ENCODE measurements at places on chromosomes 12 and 14.

DNA sequence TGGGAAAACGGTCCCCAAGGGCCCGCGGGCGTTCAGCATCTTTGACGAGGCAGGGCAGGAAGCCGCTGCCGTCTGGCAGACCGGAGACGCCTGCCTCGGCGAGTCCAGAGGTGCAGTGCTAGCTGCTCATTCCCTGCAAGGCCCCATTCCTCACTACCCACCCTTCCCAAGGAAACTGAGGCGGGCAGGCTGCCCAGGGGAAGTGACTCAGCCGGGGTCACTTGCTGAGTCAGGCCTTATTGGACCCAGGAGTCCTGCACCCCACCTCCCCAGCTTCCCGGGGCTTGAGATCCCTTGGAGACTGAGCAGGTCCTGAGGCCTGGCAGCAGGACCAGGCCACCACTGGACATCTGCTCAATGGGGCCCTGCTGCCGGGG is 3.7 kb downstream of the SH2B3 start:
- DNase-seq: no peak
- H3K27me3 ChIP-seq: peaks cover 4% of the 10 kb centered on the region
- peaks cover 6% of the 10 kb centered on the region for H3K36me3 ChIP-seq
- no peak overlapping the region for H3K27ac ChIP-seq
- H3K4me1 ChIP-seq: peaks cover 73% of the 10 kb centered on the region

GRCh38 chr12:106901276-106901675 is 54.4 kb upstream of the TMEM263 start:
- no peak overlapping the region for H3K4me3 ChIP-seq
- H3K4me1 ChIP-seq: peaks cover 13% of the 10 kb centered on the region
- peaks cover 26% of the 10 kb centered on the region for H3K27me3 ChIP-seq
- H3K27ac ChIP-seq: no peak overlapping the region
- no peaks in the 10 kb centered on the region for H3K36me3 ChIP-seq

DNA sequence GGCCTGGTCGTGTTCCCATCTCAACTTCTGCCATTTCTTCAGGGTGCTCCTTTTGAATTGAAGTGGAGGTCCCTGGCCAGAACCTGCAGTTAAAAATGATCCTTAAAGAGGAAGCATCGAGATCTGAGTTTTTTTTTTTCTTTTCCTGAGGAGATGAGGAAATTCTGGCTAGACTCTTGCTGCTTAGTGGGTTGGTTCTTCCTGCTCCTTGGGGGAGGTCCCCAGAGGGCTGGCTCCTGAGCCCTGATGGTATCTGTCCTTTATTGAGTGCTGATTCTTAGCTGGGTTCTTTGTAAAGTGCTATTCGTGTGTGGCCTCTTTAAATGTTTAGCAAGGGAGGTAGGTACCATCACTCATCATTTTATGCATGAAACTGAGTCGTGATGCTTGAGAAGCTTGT is 11.7 kb downstream of the PELI2 start:
- no peaks in the 10 kb centered on the region for H3K36me3 ChIP-seq
- peaks cover under 1% of the 10 kb centered on the region for H3K27me3 ChIP-seq
- peaks cover 15% of the 10 kb centered on the region for H3K4me1 ChIP-seq
- no peak for DNase-seq
- no peak overlapping the region for H3K4me3 ChIP-seq

- H3K36me3 ChIP-seq: no peaks in the 10 kb centered on the region
- no peak overlapping the region for H3K4me3 ChIP-seq
- peaks cover 8% of the 10 kb centered on the region for H3K27me3 ChIP-seq
- peaks cover 20% of the 10 kb centered on the region for H3K4me1 ChIP-seq
- no peak overlapping the region for H3K27ac ChIP-seq
Observed at GRCh38 chr12:102475355-102475754, 5.0 kb downstream of the IGF1 start.

GRCh38 chr12:71134405-71134804 is 23.4 kb downstream of the TSPAN8 start:
- no peak for DNase-seq
- H3K27me3 ChIP-seq: no peaks in the 10 kb centered on the region
- no peak overlapping the region for H3K4me3 ChIP-seq
- H3K4me1 ChIP-seq: no peaks in the 10 kb centered on the region

DNA sequence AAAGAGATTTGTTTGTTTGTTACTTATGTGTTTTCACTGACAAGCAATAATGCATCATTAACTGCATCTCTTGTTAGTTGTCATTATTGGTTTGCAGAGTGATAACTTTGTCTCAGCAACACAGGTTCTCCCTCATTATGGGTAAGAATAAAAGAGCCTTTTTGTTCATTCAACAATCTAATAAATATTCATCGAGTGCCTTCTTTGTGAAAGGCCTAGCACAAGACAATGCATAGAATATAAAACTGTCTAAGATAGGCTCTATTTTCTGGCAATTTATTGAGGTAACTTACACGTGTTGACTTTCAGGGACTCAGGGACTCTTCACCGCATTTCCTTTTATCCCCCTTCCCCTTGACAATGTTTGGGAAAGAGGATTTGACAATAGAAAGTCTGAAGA is 95.5 kb upstream of the KRR1 start:
- H3K27ac ChIP-seq: no peak overlapping the region
- H3K4me3 ChIP-seq: no peak overlapping the region
- peaks cover 5% of the 10 kb centered on the region for H3K27me3 ChIP-seq
- no peak for DNase-seq
- H3K36me3 ChIP-seq: no peaks in the 10 kb centered on the region

- H3K27ac ChIP-seq: no peak overlapping the region
- H3K27me3 ChIP-seq: no peaks in the 10 kb centered on the region
- no peaks in the 10 kb centered on the region for H3K4me1 ChIP-seq
- H3K4me3 ChIP-seq: no peak overlapping the region
- no peak for DNase-seq
Observed at GRCh38 chr12:131390412-131391334, 320.2 kb upstream of the SFSWAP start.

GRCh38 chr12:89732522-89732921 is 23.9 kb upstream of the ATP2B1 start:
- peaks cover 21% of the 10 kb centered on the region for H3K36me3 ChIP-seq
- peaks cover 9% of the 10 kb centered on the region for H3K4me1 ChIP-seq
- H3K4me3 ChIP-seq: no peak overlapping the region
- H3K27ac ChIP-seq: no peak overlapping the region

GRCh38 chr12:22164139-22164538 is 118.1 kb downstream of the CMAS start:
- H3K4me3 ChIP-seq: no peak overlapping the region
- no peaks in the 10 kb centered on the region for H3K27me3 ChIP-seq
- H3K4me1 ChIP-seq: peaks cover 27% of the 10 kb centered on the region
- peak overlapping the region; percentile 27 for H3K27ac ChIP-seq
- H3K36me3 ChIP-seq: peaks cover 3% of the 10 kb centered on the region

GRCh38 chr12:67453191-67453590 is 184.0 kb downstream of the CAND1 start:
- H3K27me3 ChIP-seq: peaks cover 11% of the 10 kb centered on the region
- peaks cover 8% of the 10 kb centered on the region for H3K36me3 ChIP-seq
- H3K4me3 ChIP-seq: no peak overlapping the region

DNA sequence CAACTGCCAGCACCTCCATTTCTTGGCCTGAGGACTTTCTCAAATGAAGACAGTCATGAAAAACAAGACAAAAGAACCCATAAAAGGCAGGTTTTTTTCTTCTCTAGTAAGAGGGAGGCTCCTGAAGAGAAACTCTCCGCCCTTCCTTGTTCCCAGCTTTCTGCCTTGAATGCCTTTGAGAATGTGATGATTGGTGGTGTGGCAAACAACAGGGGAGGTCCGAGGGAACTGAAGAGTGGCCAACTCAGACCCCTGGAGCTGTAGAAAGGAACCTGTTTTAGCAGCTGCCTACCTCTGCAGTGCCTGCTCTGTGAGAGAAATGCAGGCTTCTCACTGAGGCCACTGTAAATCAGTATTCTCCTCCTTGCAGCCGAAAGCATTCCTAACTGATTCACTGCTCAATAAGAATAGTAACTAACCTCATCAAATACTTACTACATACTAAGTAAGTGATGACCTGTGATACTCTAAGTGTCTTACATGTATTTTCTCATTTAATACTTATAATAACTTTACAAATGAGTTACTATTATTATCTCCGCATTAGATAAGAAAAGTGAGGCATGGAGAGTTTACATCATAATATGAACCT is 16.7 kb upstream of the ERC1 start:
- H3K27ac ChIP-seq: no peak overlapping the region
- H3K27me3 ChIP-seq: no peaks in the 10 kb centered on the region
- no peak for DNase-seq
- H3K4me1 ChIP-seq: no peaks in the 10 kb centered on the region

- H3K27ac ChIP-seq: no peak overlapping the region
- peak; percentile 16 for DNase-seq
- peaks cover 9% of the 10 kb centered on the region for H3K36me3 ChIP-seq
- H3K4me3 ChIP-seq: no peak overlapping the region
Observed at GRCh38 chr12:53174881-53175491, 5.5 kb upstream of the ZNF740 start.

DNA sequence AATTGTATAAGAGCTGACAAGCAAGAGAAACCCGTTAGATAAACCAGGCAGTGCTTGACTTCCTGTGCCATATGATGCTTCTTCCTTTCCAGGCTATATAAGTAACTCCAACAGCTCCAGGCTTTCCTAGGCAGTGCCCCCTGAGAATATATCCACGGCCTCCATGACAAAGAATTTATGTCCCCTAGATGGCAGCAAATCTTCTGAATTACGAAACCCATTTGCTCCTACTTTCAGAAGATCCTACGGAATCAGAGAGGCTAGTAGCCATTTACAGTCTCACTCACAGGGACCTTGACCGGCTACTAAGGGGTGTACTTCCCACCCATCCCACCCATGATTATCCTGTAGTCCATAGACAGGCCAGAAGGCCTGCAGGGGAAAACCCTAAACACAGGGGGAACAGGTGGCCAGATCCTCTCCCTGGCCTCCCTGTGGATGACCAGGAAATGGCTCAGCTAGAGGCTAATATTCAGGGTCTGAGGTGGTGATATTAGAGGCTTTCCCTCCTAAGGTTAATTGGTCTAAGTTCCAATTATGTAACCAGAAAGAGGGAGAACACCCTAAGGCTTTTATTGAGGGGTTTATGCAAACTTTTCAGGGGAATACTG is 77.2 kb upstream of the DCD start:
- no peak overlapping the region for H3K4me3 ChIP-seq
- no peak for DNase-seq
- no peak overlapping the region for H3K27ac ChIP-seq
- H3K27me3 ChIP-seq: peaks cover 15% of the 10 kb centered on the region
- H3K36me3 ChIP-seq: no peaks in the 10 kb centered on the region
- peaks cover 9% of the 10 kb centered on the region for H3K4me1 ChIP-seq

GRCh38 chr14:68969278-68970033 is 9.6 kb downstream of the ACTN1 start:
- peak overlapping the region; percentile 62 for H3K27ac ChIP-seq
- no peak for DNase-seq
- H3K4me1 ChIP-seq: peaks cover 37% of the 10 kb centered on the region
- H3K4me3 ChIP-seq: no peak overlapping the region
- no peaks in the 10 kb centered on the region for H3K27me3 ChIP-seq

- H3K4me3 ChIP-seq: no peak overlapping the region
- H3K27me3 ChIP-seq: peaks cover 3% of the 10 kb centered on the region
- H3K36me3 ChIP-seq: no peaks in the 10 kb centered on the region
- no peak for DNase-seq
- H3K27ac ChIP-seq: no peak overlapping the region
- H3K4me1 ChIP-seq: peaks cover 12% of the 10 kb centered on the region
Observed at GRCh38 chr14:68856572-68856971, 63.7 kb upstream of the ZFP36L1 start.

- H3K36me3 ChIP-seq: no peaks in the 10 kb centered on the region
- DNase-seq: no peak
- H3K27me3 ChIP-seq: no peaks in the 10 kb centered on the region
- peaks cover 2% of the 10 kb centered on the region for H3K4me1 ChIP-seq
- H3K27ac ChIP-seq: no peak overlapping the region
Observed at GRCh38 chr12:77549383-77550128, 281.1 kb upstream of the NAV3 start.

GRCh38 chr12:4275016-4275869 is 1.7 kb downstream of the CCND2 start:
- H3K4me3 ChIP-seq: peak overlapping the region; percentile 97
- H3K4me1 ChIP-seq: peaks cover 53% of the 10 kb centered on the region
- peaks cover 67% of the 10 kb centered on the region for H3K36me3 ChIP-seq
- no peak for DNase-seq
- H3K27me3 ChIP-seq: no peaks in the 10 kb centered on the region
- peak overlapping the region; percentile 100 for H3K27ac ChIP-seq

- H3K4me3 ChIP-seq: no peak overlapping the region
- DNase-seq: peak; percentile 12
- H3K27ac ChIP-seq: no peak overlapping the region
- no peaks in the 10 kb centered on the region for H3K4me1 ChIP-seq
Observed at GRCh38 chr14:101476916-101477553, 84.3 kb upstream of the DIO3 start.

- peaks cover 58% of the 10 kb centered on the region for H3K36me3 ChIP-seq
- DNase-seq: no peak
- H3K27me3 ChIP-seq: no peaks in the 10 kb centered on the region
Observed at GRCh38 chr14:39417014-39417413, 15.2 kb downstream of the FBXO33 start.

DNA sequence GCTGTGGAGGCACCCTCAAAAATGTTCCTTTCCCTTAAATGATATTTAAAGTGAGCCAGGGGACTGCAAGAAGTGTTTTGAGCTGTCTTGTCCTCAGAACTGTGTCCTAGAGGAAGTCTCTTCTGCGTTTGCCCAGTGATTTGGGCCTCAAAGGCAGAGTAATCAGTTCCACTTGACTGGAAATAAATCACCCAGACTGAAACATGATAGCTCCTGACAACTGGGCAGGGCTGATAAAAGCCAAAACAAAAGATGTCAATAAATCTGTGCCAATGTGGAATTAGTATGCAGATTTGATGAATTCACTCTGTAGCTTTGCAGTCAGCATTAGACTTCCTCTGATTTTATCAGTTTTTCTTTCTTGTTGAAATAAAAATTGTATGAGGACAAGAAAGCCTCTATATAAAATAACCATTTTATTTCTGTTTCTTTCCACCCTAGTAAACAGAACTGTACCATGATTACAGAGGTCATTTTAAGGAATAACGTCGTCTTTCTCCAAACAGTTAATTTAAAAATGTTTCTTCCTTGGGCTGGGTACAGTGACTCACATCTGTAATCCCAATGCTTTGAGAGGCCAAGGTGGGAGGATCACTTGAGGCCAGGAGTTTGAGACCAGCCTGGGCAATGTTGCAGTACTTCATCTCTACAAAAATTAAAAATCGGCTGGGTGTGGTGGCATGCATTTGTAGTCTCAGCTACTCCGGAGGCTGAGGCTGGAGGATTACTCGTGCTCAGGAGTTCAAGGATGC is 180.8 kb downstream of the ERC1 start:
- no peak overlapping the region for H3K27ac ChIP-seq
- peaks cover 5% of the 10 kb centered on the region for H3K4me1 ChIP-seq
- H3K27me3 ChIP-seq: no peaks in the 10 kb centered on the region
- H3K4me3 ChIP-seq: no peak overlapping the region
- DNase-seq: no peak

DNA sequence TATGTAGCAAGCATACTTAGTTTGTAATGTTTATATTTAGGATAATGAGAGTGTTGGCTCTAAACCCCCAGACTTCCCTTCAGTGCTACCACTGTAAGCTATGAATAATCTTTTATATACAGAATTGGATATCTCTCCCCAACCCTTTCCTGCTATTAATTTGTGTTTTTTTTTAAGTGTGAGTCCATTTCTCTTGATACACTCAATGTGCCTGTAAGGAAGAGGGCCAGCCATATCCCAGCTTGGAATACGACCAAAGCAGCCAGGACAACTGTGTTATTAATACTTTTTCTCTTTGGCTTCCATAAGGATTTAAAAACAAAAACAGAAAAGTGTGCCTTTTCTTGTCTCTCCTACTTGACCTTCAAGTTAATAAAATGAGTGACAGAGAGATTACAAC is 116.7 kb downstream of the SNAPC1 start:
- H3K27me3 ChIP-seq: peaks cover 67% of the 10 kb centered on the region
- H3K4me3 ChIP-seq: no peak overlapping the region
- H3K36me3 ChIP-seq: no peaks in the 10 kb centered on the region
- DNase-seq: no peak
